NCI-H1092 (cell line): ENCODE measurements at places on chromosomes 5 and 9.

GRCh38 chr5:38575476-38575875, 19.0 kb upstream of the LIFR start:
- DNase-seq, result no peak

DNA sequence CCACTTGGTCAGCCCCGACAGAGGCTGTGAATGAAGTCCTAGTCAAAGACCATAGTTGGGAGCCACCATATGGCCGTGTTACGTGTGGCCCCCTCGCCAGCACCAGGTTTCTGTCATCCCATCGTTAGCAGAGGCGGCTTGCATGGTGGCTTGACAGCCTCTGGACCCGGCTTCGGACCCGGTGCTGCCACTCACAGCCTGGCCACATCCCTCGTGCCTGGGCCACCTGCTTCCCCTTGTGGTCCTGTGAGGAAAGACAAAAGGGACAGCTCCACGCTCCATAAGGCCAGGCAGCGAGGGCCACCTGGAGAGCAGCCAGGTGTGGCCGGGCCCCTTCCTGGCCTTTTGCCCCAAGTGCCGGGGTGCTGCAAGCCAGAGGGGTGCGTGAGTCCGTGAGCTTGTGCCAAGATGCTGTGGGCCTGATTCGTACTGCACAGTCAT, 6.2 kb downstream of the NKD2 start:
- no peak for DNase-seq

- no peak for DNase-seq
Observed at GRCh38 chr9:114893221-114894010, 37.0 kb downstream of the TNFSF8 start.

GRCh38 chr5:149387982-149388381, 8.9 kb upstream of the IL17B start:
- no peak for DNase-seq

DNA sequence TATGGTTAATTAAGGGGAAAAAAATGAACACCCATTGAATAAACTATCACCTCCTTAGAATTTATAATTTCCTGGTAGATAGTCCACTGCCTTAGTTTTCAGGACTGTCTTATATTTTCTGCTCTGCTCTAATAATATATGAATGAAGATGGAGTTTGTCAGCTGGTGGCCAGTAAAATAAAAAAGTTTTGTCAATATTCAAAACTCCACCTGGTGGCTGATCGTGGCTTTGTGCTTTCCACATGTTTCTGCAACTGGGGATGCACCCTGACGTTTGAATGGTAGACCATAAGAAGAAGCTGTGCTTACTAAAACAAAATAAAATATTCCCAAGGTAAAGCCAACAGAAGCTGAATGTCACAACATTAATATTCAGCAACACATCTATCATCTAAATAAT, 286.6 kb upstream of the IZUMO3 start:
- DNase-seq, result no peak

GRCh38 chr9:88530051-88530450, 4.9 kb upstream of the NXNL2 start:
- DNase-seq, result no peak

DNA sequence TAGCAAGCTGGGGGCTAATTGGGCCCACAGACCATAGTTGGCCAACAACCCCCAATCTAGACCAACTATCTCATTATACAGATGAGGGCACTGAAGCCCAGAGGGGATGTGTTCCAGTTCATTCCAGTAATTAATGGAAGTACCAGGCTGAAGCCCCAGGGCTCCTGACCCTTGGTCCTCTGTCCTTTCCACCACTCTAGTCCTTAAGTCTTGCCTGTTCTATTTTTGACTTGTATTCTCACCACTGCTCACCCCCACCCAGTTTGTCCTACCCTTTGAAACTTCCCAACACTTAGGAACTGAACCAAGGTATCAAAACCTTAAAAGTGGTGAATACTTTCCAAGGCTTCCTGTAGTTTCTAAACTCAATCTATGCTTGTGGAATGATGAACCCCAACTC, 407.4 kb downstream of the ENC1 start:
- no peak for DNase-seq

- DNase-seq, result no peak
Observed at GRCh38 chr9:88460587-88461332, 72.5 kb downstream of the SPIN1 start.

DNA sequence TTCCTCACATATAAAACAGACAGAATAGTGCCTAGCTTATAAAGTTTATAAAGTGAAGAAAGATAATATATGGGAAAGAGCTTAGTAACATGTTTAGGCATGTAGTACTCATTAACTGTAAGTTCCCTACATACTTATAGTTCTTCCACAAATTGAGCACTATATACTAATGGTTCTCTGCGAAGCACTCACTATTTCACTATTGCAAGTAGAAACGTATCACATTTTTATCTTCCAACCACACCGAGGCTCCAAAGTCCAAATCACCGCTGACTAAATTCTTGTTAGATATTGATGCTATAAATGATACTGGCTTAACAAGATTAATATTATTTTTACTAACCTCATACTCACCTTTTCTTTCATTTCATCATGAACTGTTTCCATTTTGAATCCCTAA, 61.0 kb downstream of the FBXW11 start:
- no peak for DNase-seq

GRCh38 chr5:71929003-71929402, 178.3 kb upstream of the MAP1B start:
- no peak for DNase-seq

GRCh38 chr5:122415030-122415800, 103.2 kb downstream of the SNCAIP start:
- peak; percentile 52 for DNase-seq

GRCh38 chr9:99809586-99810319, 11.9 kb upstream of the NR4A3 start:
- no peak for DNase-seq

DNA sequence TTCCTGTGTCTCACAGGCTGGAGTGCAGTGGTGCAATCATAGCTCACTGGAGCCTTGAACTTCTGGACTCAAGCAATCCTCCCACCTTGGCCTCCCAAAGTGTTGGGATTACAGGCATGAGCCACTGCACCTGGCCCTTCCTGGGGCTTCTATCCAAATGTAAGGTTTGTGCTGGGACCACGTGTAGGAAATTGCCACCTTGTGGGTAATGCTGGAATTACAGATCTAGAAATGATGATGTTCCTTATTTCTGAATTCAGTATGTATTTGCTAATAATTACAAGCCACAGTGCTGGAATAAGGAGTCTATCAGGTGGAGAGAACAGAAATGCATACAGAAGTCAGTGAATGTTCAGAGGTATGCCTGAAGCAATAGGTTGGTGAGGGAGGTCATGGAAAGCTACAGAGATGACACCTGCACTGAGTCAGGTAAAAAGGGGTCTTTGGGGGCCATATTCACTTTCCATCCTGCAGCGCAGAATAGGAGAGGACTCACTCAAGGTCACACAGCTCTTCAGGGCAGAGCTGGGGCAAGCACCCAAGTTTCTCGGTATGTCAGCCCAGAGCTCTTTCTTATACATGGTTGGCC, 8.8 kb upstream of the IGFBPL1 start:
- no peak for DNase-seq

DNA sequence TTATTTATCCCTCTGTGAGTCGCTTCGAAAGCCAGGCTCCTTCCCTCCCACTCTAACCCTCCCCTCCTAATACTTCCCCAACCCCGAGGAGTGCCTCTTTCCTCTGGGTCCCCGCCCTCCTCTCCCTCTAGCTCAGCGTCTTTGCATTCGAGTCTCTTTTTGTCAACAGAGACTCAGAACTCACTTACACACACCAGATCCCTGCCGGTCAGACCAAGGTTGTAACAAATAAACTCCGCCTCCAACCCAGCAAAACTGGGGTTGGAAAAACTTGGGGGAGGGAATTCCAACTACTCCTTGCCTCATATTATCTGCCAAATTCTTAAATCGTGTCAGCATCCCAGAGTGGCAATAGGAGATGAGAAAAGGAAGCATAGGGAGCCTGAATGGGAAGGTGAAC, at the start of gene HTR1A:
Gene HTR1A, minus strand, starts transcription at position 167 of the 400 bp plus-strand sequence. CDS start 726 bp downstream, outside the sequence.
- no peak for DNase-seq

GRCh38 chr9:128603697-128604096, 51.3 kb downstream of the SPTAN1 start:
- DNase-seq, result no peak

DNA sequence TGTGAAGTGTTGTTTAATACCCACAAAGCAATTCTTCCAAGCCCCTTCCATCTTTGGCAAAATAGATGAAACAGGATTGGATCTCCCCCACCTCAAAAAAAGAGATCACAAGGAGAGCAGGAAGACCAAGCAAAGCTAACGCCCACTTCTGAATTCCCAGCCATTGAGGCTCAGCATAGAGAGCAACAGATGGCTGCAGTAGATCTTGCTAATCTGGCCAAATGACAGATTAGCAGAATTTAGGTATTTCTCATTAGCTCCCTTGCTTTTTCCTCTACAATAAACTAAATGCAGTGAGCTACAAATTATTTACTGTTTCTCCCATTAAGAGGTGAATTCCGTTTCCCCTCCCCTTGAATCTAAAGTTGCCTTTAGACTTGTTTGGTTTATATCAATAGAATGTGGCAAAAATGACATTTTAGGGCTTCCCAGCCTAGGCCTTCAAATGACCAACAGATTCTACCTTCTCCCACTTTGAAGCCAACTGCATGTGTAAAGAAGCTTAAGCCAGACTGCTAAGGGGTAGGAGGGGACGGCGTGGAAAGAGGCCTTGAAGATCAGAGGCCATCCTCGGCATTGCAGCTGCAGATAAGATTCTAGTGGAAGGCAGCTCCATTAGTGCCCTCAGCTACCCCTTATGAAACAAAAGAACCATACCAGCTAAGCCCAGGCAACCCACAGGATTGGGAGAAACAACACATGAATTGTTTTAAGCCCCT, 56.8 kb upstream of the CPEB4 start:
- no peak for DNase-seq

DNA sequence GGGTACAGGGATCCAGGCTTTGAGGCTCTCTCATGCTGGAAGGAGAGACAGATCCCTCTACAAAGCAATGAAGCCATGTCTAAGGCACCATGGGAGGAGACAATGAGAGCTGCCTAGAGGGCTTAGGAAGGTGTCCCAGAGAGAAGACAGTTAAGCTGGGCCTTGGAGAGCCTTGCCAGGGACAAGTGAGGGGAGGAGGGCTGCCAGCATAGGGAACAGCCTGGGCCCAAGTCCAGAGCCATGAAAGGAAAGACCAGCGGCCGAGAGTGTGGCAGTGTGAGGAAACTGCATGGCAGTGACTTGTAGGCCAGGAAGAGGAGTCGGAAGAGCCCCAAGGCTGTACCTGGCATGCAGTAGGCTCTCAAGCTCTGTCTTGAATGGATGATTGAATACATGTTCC, 88.5 kb downstream of the PSD2 start:
- DNase-seq, result no peak

DNA sequence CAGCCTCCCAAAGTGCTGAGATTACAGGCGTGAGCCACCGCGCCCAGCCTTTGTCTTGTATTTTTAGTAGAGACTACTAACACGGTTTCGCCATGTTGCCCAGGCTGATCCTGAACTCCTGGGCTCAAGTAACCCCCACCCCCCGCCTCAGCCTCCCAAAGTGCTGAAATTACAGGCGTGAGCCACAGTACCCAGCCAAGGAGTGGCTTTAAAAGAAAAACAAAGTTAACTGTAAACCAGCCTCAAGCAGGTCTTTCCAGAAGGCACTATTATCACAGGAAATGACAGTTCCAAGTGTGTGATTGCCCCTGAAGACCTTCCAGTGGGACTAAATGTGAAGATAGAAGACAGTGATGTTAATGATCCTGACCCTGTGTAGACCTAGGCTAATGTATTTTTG, 31.1 kb downstream of the SIL1 start:
- no peak for DNase-seq

DNA sequence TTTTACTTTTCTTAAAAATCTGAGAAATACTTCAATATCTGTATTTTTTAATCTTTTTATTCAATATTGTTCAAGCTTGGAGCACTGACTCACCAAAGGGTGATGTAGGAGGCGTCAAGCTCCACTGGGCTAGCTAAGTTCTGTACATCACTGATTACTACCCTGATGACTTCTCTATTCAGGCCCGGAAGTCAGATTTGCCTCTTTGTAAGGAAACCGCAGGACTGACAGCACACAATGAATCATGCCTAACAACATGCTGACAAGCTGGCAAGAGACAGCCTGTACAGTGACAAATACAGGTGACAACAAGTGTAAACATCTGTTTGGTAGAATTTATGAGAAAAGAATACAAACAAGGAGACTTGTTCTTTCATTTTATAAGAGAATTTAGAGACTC, 627.9 kb upstream of the RORB start:
- peak; percentile 16 for DNase-seq

- DNase-seq, result no peak
Observed at GRCh38 chr5:14405706-14406553, 175.7 kb upstream of the OTULINL start.

DNA sequence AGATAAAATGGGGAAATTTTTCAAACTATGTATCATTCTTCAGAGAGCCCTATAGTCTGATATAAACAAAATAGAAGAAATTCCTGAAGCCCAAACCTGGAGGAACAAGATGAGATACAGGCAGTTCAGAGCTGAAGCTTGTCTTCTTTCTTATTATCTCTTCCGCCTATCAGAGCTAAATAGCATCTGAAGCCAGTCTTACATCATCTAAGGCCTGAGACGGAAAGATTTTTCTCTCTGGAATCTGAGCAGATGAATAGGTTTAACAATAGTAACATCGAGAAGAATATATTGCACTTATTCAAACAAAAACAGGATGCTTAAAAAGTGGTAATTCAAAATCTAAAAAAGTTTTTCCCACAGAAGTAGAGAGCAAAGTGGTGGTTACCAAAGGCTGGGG, 59.8 kb downstream of the LPAR1 start:
- no peak for DNase-seq

DNA sequence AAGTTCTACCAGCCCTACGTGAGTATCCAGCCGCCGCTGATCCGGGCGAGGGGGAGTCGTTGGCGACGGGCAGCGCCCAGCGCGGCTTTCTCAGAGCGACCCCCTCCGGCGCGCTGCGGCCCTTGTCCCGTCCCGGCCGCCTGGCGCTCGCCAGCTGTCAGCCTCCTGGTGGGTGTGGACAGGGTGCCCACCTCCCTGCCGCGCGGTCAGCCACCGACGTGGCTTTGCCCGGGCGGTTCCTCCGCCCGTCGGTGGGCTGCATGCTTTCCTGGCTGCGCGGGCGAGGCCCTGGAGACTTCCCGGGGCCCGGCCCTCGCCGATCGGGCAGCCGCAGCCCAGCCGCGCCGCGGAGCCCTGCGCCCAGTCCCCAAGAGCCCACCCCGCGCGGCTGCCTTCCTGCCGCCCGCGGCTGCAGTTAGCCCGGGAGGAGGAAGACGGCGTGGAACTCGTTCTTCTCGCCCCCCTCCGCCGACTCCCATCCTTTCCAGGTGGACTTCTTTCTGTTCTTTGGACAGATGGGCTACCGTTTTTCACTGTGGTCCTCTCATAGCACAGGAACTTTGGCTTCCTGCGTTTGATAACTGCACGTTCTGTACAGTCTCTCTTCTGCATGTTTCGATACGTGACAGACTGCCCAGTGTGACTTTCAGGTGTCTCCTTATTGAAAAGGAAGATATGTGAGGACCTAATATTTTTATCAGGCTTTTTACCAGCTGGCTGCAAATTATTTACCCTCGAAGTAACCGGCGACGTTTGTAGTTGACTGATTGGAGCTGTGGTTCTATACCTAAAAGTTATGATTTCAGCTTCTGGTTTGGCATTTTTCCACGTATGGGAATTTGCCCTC, 577 bp downstream of the AP3S1 start:
- peak; percentile 57 for DNase-seq
